ENCODE measurements at places on chromosomes 16 and 17. TPM values are rescaled to one million over a fixed set of nuclear protein-coding genes. Genes with fewer than 3 reads are reported as not detected.

The NRN1L gene
- total RNA-seq: not detected

DNA sequence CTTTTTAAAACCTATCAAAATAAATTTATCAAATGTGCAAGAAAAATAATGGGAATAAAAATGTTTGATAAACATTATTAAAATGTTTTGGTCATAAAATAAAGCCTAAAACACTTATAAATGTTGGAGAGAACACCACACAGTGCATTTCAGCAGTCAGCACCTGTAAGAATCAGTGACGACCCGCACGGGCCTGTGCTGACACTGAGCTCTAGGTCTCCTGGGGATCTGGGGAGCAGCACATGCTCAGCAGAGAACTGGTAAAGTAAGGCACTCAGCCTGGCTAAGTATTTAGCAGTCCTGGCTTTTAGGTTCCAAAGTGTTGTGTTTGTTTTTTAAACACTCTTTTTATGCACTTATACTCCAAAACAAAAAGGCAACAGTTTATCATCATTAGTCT lies 46.9 kb downstream of the HELZ start:
- DNase-seq: no peak

The ABCC12 gene
- not detected for total RNA-seq

The RMI2 gene
- 21.8 TPM for total RNA-seq

- DNase-seq: no peak
Observed at GRCh38 chr16:81860287-81861266, 81.5 kb downstream of the PLCG2 start.

The MAP2K3 gene
- 7.6 TPM for total RNA-seq

The PLXDC1 gene
- total RNA-seq: not detected

- DNase-seq: no peak
Observed at GRCh38 chr17:59534583-59534982, 30.8 kb upstream of the DHX40 start.

DNA sequence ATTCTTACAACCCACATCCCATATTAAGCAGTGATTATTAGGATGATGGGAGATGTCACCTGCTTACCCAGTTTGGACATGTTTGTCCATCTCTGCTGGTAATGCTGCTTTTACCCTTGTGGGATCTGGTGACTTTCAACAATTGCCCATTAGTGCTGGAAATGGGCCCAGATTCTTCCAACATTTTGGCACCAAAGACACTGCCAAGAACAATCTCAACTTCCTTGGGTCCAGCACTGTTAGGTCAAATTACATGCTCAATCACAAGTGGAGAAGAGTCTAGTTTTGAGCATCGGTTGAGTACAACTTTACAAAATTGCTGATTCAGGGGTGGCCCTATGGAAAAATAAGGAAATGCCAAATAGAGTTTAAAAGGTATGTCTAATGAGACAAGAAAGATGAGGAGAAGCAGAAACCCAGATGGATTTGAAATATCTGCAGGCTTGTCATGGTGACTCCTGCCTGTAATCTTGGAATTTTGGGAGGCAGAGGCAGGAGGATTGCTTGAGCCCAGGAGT lies 13.0 kb upstream of the ZFP3 start:
- no peak for DNase-seq

DNA sequence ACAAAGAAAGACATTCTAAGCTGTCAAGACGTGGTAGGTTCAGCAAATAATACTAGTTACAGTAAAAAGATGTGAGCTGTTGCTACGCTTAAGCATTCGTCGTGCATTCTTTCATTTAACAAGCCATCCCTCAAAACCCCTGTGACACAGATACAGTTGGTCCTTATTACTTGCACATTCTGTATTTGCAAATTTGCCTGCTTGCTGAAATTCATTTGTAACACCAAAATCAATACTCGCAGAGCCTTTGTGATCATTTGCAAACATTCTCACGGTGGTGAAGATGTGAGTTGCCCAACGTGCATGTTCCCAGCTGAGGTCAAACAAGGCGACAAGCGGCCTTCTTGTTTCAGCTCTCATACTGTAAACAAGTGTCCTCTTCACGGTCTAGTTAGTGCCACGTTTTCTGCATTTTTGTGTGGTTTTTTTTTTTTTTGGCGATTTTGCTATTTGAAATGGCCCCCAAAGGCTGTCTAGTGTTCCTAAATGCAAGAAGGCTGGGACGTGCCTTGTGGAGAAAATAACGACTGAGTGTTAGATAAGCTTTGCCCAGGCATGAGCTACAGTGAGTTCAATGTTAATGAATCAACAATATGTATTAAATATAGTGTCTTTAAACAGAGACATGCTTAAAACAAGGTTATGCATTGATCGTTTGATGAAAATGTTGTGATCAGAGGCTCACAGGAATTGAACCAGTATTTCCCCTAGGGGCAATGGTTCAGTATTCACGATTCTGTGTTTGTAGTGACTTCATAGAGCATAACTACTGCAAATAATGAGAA lies 84.1 kb downstream of the RAB11FIP4 start:
- DNase-seq: no peak

DNA sequence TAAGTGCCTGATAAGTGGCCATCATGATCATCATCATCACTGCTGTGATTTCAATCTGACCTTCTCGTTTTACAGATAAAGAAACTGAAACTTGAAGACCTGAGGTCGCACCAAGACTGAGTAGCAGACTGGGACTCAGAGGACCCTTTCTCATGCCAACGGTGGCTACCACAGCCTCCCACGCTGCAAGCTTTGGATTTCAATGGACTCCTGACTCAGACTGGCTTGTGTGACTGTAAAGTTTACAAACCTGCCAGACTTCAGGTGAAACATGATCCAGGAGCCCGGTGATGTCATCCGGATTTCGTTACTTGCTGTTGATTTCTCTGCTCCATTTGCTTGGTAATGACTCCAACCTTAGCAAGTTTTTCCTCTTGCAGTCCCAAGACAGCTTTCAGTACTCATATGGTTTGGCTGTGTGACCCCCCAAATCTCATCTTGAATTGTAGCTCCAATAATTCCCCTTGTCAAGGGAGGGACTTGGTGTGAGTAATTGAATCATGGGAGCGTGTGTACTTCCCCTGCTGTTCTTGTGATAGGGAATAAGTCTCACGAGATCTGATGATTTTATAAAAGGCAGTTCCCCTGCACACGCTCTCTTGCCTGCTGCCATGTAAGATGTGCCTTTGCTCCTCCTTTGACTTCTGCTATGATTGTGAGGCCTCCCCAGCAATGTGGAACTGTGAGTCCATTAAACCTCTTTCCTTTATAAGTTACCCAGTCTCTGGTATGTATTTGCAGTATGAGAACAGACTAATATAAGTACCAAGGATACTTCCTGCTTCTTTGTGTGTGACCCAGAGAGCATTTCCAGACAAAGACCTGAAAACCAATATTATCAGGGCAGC lies 26.7 kb upstream of the IRX6 start:
- DNase-seq: peak; percentile 78

DNA sequence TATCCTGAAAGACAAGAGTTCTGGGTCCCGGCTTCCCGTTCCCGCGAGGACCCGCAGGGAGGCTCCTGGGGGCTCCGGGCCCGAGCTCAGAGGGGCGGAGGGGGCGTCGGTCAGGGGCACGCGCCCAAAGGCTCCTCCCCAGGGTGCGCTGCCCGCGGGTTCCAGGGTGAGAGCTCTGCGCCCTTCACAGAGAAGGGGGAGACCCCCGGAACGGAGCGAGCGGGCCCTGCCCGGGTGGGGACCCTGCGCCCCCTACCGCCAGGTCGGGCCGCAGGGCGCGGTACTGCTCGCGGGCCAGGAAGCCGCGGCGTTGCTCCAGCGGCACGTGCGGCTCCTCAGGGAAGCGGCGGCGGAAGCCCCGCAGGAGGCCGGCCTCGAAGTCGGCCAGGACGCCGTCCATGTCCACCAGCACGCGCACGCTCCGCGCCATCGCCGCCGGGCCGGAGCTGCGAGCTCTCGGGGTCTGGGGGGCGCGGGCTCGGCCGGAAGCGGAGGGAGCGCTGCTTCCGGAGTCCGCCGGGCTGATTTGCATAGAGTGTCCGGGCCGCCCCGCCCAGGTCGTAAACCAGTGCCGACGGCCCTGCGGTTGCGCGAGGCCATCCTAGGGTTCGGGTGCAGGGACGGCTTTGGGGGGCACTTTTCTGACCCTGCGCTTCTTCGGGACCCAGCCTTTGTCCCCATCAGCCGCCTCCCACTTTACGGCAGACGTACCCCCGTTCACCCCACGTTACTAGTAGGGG lies at the start of gene NT5C:
Gene NT5C, minus strand, starts transcription at position 465 of the 740 bp plus-strand sequence. Its CDS starts 35 bp downstream, at position 430.
- DNase-seq: peak; percentile 86

- DNase-seq: no peak
Observed at GRCh38 chr17:31882571-31882970, 18.9 kb downstream of the UTP6 start.

DNA sequence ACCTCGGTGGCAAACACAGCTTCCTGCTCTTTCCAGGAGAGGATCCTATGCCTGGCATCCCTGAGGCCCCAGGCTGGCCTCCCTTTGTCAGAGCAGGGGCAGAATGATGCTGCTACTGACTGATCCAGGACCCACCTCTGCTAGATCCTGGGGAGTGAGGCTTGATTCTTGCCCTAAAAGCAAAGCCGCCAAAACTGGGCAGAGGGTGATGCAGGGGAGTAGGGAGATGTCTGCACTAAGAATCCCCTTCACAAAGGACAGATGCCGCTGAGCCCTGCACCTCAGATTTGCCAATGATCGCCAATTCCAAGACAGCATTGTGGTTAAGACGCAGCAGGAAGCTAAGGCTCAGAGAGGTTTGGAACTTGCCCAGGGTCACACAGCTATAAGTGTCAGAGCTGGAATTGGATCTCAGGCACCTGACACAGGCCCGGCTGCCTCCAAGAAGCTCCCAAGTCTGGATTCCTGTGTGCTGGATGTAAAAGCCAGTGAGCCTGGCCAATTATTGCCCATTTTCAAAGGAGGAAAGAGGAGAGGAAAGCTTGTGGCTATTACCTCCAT lies 60.7 kb upstream of the TNRC6C start:
- DNase-seq: no peak

GRCh38 chr17:80545499-80545826 lies 825 bp downstream of the RPTOR start:
- no peak for DNase-seq

DNA sequence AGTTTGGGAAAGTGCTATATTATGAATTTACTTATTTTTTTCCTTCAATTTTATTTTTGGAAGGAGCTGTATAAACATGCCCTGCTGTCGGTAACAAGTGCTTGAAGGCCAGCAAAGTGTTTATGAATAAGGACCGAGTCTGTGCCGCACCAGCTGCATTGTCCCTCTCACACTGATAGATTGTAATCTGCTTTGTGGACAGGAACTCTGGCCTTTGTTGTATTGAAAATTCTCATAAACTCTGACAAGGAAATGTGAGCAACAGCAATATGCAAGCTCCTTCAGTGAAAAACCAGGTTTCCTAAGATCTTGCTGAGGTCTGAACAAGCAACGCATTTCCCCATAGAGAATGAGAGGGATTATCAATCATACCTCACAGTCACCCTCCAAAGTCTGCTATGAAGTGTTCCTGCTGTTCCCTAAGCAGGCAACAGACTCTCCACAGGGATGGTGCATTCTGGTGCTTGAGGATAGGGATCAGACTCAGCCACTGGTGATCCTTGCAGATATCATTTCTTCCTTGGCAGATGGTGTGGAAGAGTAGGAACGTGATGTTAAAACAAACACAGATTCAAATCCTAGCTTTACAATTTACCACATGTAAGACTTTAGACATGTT lies 109.6 kb downstream of the KCNJ2 start:
- DNase-seq: no peak

The IL17C gene
- total RNA-seq: not detected

DNA sequence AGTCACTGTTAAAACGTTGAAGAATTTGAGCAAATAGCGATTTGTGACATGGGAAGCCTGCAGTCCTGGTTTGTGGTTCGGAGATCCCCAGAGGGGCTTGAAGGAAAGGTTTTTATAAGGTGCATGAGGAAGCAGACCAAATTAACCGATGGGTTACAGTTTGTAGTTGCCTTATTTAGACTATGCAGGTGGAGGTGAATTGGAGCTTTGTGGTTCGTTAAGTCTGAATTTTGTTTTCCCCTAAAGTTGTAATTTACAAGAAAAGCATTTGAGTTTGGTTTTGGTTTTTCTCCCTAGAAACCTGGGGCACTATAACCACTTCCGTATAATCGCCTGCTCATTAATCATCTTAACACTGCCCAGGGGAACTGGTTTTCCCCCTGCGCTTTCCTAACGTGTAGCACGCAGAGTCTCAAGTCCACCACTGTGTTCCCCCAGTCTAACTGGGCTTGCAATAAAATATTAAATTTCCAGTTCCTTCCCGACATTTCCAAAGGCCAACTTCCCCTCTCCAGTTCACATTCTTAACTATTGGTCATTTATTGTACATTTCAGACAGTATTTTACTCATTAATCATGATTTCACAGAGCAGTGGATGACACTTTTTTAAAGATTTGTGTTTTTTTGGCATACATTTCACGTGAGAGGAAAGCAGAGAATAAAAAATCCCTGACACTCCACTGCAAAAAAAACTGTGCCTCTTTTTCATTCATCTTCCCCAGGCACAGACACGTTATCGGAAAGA lies 932 bp downstream of the ZNF267 start:
- no peak for DNase-seq

GRCh38 chr17:38535886-38536285 lies 69.9 kb downstream of the SRCIN1 start:
- no peak for DNase-seq

DNA sequence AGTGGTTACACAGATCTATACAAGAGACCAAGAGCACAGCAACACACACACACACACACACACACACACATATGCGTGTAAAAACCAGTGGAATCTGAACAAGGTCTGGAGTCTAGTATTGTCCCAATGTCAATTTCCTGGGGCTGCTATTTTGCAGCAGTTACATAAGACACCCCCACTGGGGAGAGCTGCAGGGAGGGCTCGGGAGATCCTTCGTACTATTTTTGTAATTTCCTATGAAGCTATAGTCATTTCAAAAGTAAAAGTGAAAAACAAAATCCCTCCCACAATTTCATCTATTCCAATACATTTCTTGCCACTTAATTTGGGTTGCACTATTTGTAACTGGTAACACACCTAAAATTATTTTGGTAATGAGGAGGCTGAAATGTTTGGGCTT lies 68.5 kb downstream of the C16orf95 start:
- DNase-seq: no peak

The RPH3AL gene
- 6.0 TPM for total RNA-seq

The KRT24 gene
- total RNA-seq: not detected

- DNase-seq: no peak
Observed at GRCh38 chr16:12406926-12407690, 396.6 kb downstream of the CPPED1 start.

Data from H4 (cell line).